Stimulated activated CD4-positive, alpha-beta T cell treated with anti-CD3 and anti-CD28 coated beads, TNF-alpha, amount 100 ng/mL, for 1 hour (primary cell): ENCODE measurements at places on chromosomes 16 and 17.

DNA sequence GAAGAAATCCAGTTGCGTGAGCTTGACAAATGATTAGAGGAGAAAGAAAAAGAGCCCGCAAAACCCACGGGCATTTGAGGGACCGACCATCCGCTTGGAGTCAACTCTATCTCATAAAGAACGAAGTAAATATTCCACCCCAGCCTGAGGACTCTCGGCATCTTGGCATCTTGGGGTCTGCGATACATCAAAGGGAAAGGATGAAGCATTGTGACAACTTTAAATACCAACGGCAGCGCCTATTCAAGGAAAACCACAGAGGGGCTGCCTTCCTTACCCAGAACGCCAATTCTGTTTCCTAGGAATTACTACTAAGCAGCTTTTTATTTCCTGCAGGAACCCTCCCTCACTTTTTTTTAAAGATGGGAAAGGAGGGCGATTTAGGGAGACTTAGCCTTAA, 152.2 kb downstream of the FOXL1 start:
- DNase-seq: no peak

DNA sequence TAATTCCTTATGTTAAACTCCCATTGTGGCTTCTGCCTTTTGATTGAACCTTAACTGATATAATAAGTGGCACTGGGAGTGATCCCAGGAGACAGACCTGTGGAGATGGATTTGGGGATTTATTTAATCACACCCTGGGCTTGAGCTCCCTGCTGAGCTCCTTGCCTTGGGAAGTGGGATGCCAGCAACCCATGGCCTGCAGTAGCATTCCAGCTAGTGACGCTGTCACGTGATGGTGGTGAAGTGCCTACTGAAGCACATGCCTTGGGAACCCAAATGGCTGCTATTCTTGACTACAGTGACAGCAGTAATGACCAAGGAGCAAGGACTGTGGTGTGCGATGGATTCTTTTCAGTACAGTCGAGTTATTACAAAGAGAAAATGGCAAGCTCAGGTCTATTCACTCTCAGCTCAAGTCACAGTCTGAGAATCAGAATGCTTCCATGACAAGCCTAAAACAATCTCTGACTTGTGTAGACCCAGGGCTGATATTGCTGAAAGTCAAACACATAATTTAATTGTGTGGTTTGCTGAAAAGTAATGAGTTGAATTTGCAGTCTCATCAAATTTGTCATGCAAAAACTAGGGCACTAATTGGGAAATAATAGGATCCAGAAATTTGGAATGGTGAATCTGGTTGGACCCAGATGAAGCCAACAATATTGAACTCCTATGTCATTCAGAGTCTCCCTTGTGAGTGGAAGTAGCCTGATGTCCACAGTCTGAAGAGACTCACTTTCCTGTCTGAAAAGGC, 47.1 kb downstream of the BCL7C start:
- DNase-seq: no peak

GRCh38 chr16:58614212-58614611, 15.4 kb downstream of the CNOT1 start:
- DNase-seq: no peak

DNA sequence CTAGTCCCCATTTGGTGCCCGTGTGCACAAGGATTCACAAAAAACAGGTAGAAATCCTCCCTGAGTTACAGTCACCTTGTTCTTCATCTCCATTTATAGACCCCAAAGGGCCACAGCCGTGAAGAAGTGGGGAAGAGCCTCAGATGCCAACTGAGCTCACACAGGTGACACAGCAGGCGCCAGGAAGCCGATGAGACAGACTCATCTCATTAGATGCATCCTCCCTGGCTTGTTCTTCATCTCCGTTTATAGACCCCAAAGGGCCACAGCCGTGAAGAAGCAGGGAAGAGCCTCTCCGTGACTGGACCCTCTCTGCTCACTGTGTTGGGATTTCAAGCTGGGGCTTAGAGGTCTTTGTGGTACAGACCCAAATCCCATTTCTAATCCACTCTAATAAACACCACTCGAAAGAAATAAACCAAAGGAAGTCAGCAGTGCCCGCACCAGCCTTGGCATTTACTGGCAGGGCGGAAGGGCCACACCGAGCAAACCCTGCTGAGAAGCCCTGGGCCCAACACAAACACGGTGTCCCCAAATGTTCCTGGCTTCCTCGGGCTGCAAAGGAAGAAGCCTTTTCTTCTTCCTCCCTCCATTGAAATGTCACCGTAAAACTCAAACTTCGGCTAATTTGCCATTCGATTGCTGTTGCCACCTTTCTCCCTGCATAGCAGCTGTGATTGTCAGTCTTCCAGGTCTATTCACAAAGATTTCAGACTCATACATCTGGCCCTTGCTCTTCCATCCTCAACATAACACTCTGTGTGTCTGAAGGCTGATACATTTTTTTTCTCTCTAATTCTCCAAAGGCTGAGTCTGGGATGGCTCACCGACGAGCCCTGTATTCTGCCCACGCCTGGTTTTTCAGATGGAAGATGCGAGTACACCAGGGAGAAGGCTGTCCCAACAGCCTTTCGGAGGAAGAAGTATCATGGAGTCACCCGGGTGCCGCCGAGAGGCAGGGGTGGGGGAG, 44.9 kb upstream of the DOC2B start:
- no peak for DNase-seq

- DNase-seq: no peak
Observed at GRCh38 chr17:13792314-13792713, 190.6 kb upstream of the HS3ST3A1 start.

DNA sequence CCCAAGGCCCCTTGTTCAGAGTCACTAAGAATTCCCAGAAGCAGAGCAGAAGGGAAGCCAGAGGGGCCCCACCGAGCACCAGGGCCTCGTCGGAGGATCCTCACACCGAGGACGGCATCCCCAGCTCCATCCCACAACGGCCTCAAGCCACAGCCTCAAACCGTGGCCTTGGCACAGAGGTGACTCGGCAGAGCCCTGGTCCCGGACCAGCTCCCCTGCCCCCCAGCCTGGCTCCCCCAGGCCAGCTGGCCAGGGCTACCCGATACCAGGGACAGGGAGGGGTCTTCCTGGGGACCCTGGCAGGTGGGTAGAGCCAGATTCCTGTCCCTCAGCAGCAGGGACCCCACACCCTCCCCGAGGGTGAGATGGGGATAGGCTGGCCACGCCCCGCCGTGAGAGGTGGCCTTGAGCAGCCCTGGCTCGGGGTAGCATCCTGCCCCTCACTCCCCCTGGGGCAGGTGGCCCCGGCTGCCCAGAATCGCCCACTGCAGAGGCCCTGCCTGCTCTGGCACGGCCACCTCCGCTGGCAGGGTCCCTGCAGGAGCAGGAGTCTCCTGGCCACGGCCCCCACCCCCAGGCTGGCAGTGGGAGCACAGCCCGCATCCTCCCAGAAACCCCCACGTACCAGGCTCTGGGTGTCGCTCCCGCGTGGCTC, 5.6 kb upstream of the PVALEF start:
- DNase-seq: no peak

DNA sequence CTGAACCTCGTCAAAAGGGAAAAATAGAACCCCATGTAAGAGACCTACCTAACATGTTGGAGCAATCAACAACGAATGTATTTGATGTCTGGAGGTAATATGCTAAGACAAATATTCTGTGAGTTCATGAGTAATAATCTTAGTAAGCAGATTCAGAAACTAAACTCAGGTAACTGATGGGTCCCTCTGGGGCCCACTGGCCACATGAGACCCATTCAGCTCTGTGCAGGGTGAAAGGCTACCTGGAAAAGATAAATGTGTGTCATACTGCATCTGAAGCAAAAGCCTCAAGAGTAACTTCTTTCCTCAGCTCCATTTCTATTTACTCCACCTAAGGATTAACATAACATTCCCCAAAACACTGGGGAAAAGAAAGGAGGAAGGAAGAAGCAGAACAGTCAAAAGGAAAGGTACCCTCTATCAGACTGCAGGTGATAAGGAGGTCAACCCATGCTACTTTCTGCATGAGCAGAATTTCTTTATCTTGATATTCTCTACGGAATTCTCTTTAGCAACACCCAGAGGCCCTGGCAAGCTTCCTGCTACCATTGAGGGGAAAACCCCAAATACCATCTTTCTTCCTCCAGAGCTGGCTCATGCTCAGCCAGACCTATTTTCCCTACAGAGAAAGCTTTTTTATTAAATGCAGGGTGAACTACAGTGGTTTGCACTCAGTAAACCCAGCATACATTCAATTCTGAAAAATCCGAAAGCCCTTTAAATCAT, 37.7 kb upstream of the ABCA6 start:
- DNase-seq: no peak

DNA sequence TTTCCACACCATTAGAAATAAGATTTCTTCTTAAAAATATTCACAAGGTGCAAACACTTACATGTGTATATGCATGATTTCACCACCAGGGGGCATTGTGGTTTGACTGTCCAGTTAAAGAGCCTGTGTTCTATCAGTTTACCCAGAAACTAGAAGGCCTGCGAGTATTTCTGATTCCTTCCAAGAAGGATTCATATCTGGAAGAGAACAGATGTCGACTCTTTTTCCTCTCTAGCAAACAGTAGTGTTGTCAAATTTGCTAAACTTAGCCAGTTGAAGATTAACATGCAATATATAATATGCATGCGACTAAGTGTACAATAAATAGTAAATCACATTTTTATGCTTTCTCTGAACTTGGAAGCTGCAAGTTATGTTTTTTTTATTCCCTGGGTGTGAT, 404.1 kb downstream of the WWOX start:
- no peak for DNase-seq

- DNase-seq: no peak
Observed at GRCh38 chr17:73749337-73749823, 105.1 kb upstream of the SDK2 start.

GRCh38 chr16:29868396-29869009, 5.5 kb upstream of the CDIPT start:
- DNase-seq: no peak

GRCh38 chr17:79019632-79020584, 4.1 kb upstream of the C1QTNF1 start:
- DNase-seq: no peak

GRCh38 chr17:74922694-74923537, at the start of gene USH1G:
Gene USH1G, minus strand, starts transcription at chr17:74923255. Its CDS starts 182 bp downstream, at chr17:74923073.
- DNase-seq: no peak

DNA sequence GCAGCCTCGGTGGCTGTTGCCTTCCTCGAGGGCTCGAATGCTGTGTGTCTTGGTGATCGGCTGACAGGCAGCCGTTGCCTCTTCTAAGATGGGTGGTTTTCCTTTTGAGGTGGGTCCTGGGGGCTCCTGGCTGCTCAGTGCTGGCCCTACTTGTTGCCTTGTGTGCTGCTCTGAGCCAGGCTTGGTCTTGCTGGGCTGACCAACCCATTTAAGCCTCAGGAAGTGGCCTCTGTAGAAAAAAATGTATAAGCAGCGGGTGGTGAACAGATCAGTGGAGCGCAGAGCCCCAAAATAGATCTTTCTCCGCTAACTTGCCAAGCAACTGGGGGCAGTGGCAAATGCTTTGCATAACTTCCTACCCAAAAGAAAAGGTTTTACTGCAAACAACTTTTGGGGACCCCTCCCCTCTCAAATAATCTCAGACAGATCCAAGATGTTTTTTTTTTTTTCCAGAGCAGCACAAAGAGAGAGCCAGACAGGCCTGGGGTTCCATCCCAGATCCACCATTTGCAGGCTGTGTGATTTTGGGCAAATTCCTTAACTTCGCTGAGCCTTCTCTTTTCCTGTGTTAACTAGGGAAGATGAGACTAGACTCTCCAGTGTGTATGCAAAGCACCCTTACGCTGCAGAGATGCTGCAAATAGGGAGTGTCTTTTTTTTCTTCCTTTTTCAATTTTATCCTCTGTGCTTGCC, 42.5 kb downstream of the PLCG2 start:
- DNase-seq: no peak

- DNase-seq: no peak
Observed at GRCh38 chr17:65085951-65086350, 29.4 kb upstream of the GNA13 start.

GRCh38 chr16:72255786-72256185, 83.8 kb upstream of the PMFBP1 start:
- no peak for DNase-seq

DNA sequence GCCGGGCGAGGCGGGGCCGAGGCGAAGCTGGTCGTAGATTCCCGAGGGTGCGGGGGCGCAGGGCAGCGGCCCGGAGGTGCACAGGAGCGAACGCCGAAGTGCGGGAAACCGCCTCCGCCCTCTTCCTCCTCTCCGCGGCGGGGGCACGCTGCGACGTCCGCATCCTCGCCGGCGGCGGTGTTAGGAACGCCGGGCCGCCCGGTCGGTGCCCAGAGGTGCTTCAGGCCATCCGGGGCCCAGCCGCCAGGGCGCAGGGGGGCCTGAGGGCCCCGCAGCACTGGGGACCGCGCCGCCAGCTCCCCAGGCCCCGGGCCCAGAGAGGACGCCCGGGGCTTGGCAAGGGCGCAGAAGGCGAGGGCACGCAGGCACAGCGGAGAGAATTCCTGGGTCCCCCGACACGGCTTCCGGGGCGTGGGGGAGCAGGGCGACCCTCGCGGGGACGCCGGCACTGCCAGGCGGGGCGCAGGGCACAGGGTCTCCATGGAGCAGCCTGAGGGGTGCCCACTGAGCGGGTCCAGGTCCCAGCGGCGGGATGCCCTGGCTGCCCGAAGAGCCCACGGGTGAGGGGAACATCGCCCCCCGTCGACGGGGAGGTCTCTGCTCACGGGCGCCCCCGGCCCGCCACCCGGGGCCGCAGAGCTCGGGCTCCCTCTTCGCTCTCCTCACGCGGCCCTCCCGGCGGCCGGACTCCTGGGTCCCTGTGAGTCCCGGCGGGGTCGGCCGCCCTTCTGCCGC, 576 bp downstream of the EPOP start:
- no peak for DNase-seq

GRCh38 chr17:76025294-76025693, 1.8 kb downstream of the EVPL start:
- no peak for DNase-seq

DNA sequence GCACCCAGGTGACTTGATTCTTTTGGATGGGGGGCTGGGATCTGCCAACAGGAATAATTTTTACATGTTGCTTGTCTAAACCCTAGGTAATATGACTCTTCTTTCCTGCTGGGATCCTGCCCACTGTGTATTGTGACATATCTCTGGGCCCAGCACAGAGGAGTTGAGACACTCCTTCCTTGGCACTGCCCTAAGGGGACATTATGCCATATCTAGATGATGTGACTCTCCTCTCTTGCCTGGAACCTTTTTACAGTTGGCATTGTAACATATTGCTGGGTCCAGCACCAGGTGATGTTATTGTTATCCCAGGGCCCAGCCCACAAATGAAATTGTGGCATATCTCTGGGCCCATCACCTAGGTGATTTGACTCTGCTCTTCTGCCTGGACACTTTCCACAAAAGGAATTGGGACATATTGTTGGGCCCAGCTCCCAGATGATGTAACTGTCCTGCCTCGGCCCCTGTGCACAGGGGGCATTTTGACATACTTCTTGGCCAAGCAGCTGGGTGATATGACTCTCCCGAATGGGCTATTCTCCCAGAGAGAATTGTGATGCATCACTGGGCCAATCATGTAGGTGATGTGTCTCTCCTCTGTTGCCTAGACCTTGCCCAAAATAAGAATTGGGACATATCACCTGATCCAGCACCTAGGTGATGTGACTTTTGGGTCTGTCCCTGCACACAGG, 1837.7 kb downstream of the TP53TG3F start:
- no peak for DNase-seq

DNA sequence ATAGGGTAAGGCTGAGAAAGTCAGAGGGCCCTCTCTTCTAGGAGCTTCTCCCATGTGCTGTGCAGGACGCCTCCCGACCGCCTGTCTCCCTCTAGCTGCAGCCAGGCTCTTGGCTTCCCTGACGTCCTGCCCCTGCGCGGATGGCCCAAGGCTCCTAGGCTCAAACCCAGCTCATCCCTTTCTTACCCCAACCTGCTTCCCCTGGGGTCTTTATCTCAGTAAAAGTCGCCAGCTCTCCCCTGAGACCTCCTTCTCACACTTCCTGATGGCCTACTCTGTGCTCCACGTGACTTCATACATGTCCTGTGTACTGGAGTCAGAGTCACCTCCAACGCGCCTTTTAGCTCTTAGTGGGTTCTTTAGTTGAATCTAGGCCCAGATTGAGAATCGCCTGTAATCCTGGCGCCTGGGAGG, 1.1 kb upstream of the ZNF747 start:
- no peak for DNase-seq
